CD14-positive monocyte (primary cell): ENCODE measurements at places on chromosomes 12 and 14.

GRCh38 chr12:108930155-108930554 is 50.3 kb downstream of the DAO start:
- DNase-seq = no peak
- H3K36me3 ChIP-seq = no peaks in the 10 kb centered on the region
- no peak overlapping the region for H3K27ac ChIP-seq
- no peaks in the 10 kb centered on the region for H3K27me3 ChIP-seq
- H3K4me3 ChIP-seq = no peak overlapping the region

- DNase-seq = no peak
- no peak overlapping the region for H3K4me3 ChIP-seq
- H3K36me3 ChIP-seq = no peaks in the 10 kb centered on the region
- H3K4me1 ChIP-seq = no peaks in the 10 kb centered on the region
These were observed 434.1 kb downstream of the NOVA1 start for GRCh38 chr14:26163761-26164160.

DNA sequence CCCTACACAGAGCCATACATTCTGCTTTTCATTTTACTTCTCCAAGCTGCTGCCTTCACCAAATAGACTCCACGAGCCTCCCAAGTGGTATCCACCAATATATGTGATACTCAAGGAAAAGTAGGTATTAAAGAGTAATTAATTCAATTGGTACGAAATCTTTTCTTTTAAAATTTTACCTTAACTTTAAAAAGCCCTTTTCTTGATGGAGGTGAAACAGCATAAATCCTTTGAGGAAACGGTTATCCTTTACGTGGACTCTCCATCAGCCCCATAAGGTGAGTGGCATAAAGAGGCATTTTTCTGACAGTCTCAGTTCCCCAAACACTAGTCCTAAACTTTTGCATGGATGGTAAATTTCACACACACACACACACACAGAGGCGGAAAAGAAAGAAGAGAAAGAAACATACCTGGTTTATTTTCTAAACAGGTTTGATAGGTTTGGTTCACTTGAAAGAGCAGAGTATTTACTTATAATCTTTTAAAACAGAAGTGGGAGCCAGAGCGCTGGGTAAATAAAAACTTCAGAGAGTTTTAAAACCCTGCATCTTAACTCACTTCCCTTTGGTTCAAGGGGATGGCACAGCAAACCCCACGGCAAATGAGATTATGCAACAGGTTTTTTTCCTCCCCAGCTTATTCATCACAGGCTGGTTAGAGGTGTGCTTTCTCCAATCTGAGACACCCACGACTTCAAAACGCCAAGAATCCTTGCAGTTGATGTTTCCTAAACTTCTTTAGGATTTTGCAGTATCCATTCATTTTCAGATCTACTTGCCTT is 1.9 kb downstream of the DUSP16 start:
- H3K36me3 ChIP-seq = no peaks in the 10 kb centered on the region
- H3K27ac ChIP-seq = peak overlapping the region; percentile 50
- peak; percentile 86 for DNase-seq
- H3K4me1 ChIP-seq = peaks cover 15% of the 10 kb centered on the region

DNA sequence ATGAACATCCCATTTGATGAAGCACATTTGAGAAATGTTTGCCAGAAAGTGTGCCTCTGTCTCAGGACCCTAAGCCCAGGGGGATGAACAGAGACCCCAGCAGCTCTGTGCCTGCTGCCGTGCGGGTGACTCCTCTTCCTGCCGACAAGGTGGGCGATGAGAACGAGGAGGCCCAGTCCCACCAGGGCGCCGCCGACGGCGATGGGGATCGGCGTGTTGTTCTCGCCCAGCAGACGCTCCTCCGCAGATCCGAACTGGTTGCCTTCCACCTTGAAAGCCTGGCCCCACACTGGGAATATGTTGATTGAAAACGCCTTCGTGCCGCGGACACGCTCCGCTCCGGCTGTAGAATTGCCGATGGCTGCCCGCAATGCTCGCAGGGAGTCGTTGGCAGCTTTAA is 44.1 kb downstream of the LRTM2 start:
- DNase-seq = no peak
- H3K36me3 ChIP-seq = no peaks in the 10 kb centered on the region
- H3K4me1 ChIP-seq = no peaks in the 10 kb centered on the region
- H3K27ac ChIP-seq = no peak overlapping the region
- no peak overlapping the region for H3K4me3 ChIP-seq
- H3K27me3 ChIP-seq = no peaks in the 10 kb centered on the region

GRCh38 chr14:33350366-33350990 is 411.8 kb downstream of the NPAS3 start:
- no peak overlapping the region for H3K27ac ChIP-seq
- DNase-seq = no peak
- H3K36me3 ChIP-seq = no peaks in the 10 kb centered on the region
- no peak overlapping the region for H3K4me3 ChIP-seq
- no peaks in the 10 kb centered on the region for H3K27me3 ChIP-seq

- no peak overlapping the region for H3K27ac ChIP-seq
- H3K4me1 ChIP-seq = no peaks in the 10 kb centered on the region
- DNase-seq = no peak
- H3K36me3 ChIP-seq = no peaks in the 10 kb centered on the region
- no peaks in the 10 kb centered on the region for H3K27me3 ChIP-seq
These were observed 366.7 kb downstream of the GALC start for GRCh38 chr14:87626266-87626665.

DNA sequence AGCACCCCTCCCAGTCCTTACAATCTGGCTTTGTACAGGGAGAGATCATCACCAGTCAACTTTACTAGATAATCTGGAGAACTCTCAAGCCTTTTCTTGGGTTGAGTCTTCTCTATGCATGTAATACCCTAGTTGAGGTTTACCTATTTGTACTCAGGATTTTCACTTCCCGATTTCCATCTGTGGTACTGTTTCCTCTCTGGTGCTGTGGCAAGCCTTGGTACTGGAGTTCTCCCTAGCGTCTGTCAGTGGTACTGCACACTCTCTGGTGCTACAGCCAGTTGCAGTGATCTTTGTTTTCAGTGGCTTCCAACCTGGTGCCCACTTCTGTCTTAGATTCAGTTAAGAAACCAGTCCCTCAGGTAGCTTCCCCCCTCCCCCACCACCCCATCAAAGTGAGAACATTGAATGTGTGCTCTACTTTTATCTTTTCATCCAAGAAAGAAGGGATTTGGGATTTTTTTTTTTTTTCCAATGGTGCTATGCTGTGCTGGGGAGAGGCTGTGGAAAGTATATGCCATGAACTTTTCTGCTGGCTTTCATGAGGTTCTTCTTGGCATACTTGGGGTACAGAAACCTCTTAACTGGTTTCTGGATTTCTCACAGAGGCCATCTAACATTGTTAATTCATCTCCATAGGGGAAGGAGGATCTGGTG is 69.4 kb upstream of the EVL start:
- H3K27me3 ChIP-seq = no peaks in the 10 kb centered on the region
- DNase-seq = peak; percentile 87
- no peaks in the 10 kb centered on the region for H3K4me1 ChIP-seq
- H3K4me3 ChIP-seq = no peak overlapping the region
- H3K36me3 ChIP-seq = no peaks in the 10 kb centered on the region

- H3K36me3 ChIP-seq = no peaks in the 10 kb centered on the region
- DNase-seq = no peak
- H3K27ac ChIP-seq = no peak overlapping the region
- no peaks in the 10 kb centered on the region for H3K27me3 ChIP-seq
These were observed 128.0 kb downstream of the KCNA5 start for GRCh38 chr12:5171701-5172100.

- H3K27ac ChIP-seq = no peak overlapping the region
- H3K4me1 ChIP-seq = peaks cover 13% of the 10 kb centered on the region
- H3K36me3 ChIP-seq = no peaks in the 10 kb centered on the region
- DNase-seq = no peak
These were observed 22.2 kb upstream of the PPP1R13B start for GRCh38 chr14:103869406-103870143.
